Endothelial cell of coronary artery (primary cell): ENCODE measurements at places on chromosomes 12 and 14. TPM values are rescaled to one million over a fixed set of nuclear protein-coding genes. Genes with fewer than 3 reads are reported as not detected.

C12orf60 gene
- 1.1 and 1.3 TPM in 2 replicates for total RNA-seq

CCDC196 gene
- total RNA-seq: not detected in 2 replicates

SLCO1C1 gene
- 0.09 and 0.19 TPM in 2 replicates for total RNA-seq

KLHL33 gene
- total RNA-seq: not detected in 2 replicates

TRPV4 gene
- 0.75 and 1.3 TPM in 2 replicates for total RNA-seq

RNF212B gene
- not detected in 2 replicates for total RNA-seq

OR4M1 gene
- not detected in 2 replicates for total RNA-seq

SERPINA6 gene
- not detected in 2 replicates for total RNA-seq

AQP2 gene
- not detected in 2 replicates for total RNA-seq

PHLDA1 gene
- 26.7 and 31.5 TPM in 2 replicates for total RNA-seq

INHBC gene
- not detected in 2 replicates for total RNA-seq

KITLG gene
- total RNA-seq: 22.0 and 24.1 TPM in 2 replicates

CLEC4A gene
- total RNA-seq: 0.09 TPM in 1 of 2 replicates, not detected in the other

AICDA gene
- not detected in 2 replicates for total RNA-seq

NID2 gene
- 14.2 and 34.4 TPM in 2 replicates for total RNA-seq
